ENCODE measurements at places on chromosomes 7 and 10.

DNA sequence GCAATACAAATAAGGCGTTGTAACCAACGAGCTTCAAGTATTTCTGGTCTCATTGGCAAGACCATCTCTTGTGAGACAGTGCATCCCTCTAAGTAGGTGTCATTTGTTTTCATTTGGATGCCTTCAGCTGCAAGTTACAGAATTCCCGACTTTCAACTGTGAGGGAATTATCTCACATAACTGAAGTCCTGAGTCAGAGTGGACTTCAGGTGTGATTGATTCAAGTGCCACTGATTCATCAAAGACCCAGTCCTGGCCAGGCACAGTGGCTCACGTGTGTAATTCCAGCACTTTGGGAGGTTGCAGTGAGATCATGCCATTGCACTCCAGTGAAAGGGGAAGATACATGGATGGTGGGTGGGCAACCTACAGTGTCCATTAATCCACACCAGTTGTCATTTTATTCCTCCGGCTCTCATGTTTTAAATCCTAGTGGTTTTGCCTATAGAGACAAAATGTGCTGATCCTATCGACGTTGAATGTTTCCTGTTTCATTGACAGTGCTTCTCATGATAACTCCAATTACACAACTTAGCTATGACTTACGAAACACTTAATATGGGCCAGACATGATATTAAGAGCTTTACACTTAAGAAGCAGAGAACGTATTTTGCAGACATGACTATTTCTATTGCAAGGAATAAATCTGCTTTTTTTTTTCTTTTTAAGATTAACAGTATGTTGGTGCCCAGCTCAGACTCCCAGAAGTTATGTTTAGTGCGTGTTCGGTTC is 268.0 kb downstream of the FRMD4A start:
- DNase-seq, result no peak

GRCh38 chr7:35748371-35748770 is 52.5 kb upstream of the SEPTIN7 start:
- no peak for DNase-seq

- no peak for DNase-seq
Measured at GRCh38 chr7:78261302-78261701, 462.7 kb downstream of the PHTF2 start.

DNA sequence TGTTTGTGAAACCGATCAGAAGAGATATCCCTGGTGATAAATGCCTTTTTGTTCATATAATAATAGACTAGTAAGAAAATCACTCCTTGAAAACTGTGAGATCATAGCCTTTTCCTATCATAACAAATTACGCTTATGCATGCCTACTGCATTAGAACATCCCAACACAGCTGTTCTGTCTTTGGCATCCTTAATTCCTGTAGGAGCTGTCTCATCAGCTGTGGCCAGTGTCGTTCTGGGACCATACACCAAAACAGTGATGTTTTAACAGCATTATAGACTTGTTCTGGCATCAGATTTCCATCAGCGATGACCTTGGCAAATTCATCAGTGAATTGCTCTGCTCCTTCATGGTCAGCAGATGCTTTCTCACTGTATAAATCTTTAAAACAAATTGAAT is 423.6 kb upstream of the LRGUK start:
- peak; percentile 76 for DNase-seq

DNA sequence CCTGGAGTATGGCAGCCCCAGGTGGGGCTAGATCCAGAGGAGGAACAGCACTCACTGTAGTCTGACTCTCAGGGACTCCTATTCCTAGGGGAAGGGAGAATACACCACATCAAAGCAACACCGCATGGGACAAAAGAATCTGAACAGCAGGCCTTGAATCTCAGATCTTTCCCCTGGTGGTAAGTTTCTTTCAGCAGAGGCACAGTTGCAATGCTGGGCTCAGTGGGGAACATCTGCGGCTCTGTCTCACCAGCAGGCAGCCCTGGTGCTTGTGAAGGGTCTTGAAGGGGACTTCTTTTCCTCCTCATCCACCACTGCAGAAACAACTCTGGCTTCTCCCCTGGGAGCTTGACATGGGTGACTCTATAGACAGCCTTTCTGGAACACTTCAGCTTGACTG is 111.2 kb upstream of the ARHGAP21 start:
- DNase-seq, result no peak

GRCh38 chr10:66698069-66698468 is 227.8 kb upstream of the LRRTM3 start:
- DNase-seq, result no peak
